Fibroblast of skin of right biceps (primary cell): ENCODE measurements at places on chromosomes 4 and X.

- DNase-seq = peak; percentile 80
Measured at GRCh38 chr4:128220286-128221235, 67.1 kb downstream of the PGRMC2 start.

DNA sequence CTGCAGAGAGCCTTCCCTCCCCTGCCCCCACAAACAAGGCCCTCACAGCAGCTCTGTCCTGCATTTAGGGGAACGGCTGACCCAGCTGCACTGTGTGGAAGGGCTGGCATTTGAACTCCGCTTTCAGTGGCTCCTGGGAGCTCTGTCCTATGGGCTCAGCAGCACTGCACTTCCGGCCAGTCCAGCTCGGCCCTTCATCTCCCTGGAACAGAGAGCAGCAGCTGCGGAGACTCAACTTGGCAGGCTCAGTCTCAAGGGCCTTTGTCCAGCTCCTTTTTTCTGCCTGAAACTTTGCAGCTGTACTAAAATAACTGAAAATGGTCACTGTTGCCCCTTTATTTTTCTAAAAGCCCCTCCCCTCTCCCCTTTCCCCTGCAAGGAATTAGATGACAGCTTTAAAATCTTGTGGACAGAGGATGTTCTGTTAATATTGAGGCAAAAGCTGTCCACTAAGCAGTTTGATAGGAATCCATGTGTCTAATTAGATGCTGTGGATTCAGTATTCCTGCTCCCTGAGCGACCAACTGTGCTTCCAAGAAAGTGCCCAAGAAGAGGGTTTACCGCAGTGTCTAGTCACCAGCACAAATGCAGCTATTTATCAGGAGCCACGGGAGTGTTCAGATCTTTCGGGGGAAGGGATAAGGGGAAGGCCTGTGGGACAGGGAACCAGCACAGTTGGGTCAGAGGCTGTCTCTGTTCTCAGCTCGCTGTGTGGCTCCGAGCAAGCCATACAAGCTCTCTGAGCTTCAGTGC is 133.1 kb downstream of the AFAP1 start:
- DNase-seq = no peak

GRCh38 chrX:119004920-119005524 is 30.6 kb downstream of the LONRF3 start:
- peak; percentile 14 for DNase-seq

DNA sequence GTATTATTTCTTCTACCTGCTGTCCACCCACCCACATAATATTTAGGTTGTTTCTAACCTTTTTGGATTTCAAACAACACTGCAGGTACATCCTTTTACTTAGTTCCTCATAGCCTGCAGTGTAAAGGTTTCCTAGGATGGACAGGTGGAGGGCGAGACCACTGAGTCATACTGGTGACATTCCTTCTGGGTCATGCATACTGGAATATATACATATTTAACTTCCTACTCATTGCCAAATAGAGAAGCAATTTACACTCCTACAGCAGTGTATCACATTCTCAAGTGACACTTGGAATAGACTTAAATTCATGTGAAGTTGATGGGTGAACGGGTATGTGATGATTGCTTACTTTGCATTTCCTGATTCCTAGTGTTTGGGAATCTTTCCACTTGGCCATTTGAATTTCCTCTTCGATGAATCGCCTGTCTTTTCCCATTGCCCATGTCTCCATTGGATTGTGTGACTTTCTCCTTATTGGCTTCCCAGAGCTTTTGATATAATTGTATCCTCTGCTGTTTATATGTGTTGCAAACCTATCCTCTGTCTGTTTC is 8.2 kb upstream of the PPP2R2C start:
- no peak for DNase-seq

- DNase-seq = no peak
Measured at GRCh38 chrX:39931529-39932282, 166.1 kb downstream of the BCOR start.

DNA sequence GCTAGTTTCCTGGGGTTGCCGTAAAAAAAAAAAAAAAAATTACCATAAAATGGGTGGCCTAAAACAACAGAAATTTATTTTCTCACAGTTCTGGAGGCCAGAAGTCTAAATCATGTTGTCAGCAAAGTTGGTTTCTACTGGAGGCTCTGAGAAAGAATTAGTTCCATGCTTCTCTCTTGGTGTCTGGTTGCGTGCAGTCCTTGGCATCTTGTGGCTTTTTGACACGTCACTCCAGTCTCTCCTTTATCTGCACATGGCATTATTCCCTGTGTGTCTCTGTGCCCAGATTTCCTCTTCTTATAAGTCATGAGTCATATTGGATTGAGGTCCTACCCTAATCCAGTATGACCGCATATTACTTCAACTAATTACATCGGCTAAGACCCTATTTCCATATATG is 38.7 kb downstream of the SPATA4 start:
- peak; percentile 70 for DNase-seq

DNA sequence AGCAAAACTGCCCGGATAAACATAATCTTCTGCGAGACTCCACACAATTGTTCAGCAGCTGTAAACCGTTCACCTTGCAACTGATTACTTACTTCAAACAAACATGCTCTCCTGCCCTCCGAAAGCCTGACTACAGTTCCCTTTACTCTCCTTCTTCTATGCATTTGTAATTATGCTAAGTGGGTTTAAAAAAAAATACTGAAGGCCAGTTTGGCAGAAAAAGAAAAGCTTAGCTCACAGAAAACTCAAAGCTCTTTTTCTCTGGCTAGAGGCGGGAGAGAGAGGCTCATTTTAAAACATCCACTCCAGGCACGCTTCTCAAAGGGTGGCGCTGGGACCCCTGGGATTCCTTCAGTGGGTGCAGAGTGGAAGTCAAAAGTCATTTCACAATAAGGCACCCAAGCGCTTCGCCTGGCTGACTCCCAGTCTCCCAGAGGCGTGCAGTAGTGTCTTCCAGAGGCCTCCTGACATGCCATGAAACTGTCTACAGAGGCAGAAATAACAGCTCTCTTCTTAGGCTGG is 1.9 kb downstream of the DHRSX start:
- peak; percentile 19 for DNase-seq

DNA sequence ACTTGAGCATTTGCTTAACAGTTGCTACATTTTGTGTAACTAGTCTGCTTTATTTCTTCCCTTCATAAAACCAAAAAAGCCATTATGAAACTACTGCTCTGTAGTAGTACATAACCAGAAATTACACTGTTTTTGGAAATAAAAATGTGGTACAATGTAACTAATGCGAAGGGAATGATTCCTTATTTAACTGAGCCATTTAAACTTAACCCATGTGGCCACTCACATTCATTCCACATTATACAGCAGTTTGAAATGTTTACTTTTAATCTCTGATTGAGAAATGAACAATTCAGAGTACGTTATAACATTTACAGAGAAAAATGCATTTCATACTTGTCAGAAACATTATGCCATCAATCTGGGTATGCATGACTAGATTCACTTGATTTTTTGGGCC is 94.2 kb downstream of the NYX start:
- peak; percentile 12 for DNase-seq

GRCh38 chrX:526295-527224 is 104.0 kb upstream of the SHOX start:
- DNase-seq = no peak

DNA sequence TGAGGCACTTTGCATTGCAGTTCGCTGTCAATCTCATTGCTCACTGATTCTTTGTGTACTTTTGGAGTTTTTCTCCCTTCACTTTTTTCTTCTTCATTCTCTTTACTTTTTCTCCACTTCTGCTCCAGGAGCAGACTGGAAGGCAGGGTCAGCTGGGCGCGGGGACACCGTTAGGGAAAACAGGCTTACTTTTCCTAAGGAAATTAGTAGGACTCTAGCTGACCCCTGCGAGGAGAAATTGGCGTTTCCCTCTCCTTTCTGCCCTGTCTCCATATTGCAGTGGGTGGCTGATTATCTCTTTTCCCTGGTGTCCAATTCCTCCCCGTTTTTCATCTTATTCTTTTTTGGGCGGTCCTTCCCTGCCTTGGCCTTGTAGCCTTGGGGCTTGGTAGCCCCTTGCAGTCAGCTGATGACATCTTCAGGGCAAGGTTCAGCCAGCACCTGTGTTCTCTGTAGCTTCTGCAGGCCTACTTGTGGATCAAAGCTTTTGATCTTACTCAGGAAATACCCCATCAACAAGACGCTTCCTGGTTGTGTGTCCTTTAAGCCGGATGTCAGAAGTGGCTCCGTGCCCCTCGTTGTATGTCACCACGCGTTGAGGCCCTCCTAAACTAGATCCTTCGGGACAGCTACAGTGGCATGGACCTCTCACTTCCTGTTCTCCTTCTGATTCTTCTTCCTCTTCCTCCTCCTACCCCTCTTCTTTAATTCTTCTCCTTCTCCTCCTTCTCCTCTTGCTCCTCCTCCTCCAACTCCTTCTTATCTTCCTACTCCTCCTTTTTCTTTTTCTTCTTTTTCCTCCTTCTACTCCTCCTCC is 36.1 kb downstream of the NBDY start:
- DNase-seq = no peak

- DNase-seq = peak; percentile 76
Measured at GRCh38 chr4:87806520-87806919, 7.2 kb downstream of the IBSP start.

DNA sequence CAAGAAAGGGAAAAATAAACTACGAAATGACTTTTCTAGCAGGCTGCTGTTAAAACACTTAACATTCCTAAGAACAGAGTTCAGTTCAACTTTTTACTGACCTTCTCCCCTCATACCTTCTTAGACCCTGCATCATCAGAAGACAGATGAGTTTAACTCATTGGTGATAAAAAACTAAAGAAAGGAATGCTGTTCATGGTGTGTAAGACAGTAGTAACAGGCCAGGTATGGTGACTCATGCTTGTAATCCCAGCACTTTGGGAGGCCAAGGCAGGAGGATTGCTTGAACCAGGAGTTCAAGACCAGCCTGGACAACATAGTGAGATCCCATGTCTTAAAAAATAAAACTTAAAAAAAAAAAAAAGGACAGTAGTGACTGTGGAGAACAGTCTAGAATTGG is 16.2 kb downstream of the RBM47 start:
- peak; percentile 76 for DNase-seq

DNA sequence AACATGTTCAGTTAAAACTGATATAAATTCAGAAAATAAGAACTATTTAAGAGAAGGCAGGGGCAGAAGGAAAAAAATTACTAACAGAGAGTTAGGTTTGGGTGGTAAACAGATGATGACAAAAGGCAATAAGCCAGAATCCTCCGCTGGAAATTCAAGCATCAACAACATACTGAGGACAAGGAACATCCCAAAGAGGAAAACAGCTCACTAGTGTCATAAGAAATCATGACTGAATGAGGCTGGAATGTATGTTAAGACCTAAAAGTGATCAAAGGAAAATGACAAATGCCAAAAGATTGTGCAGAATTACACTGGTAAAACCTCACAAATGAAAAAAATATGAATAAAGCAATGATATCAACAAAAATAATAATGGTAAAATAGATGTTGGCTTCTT is 88.4 kb downstream of the WDFY3 start:
- DNase-seq = peak; percentile 91

- DNase-seq = no peak
Measured at GRCh38 chr4:16031546-16032395, 52.1 kb downstream of the PROM1 start.

- no peak for DNase-seq
Measured at GRCh38 chr4:6217716-6218381, 17.5 kb upstream of the JAKMIP1 start.

DNA sequence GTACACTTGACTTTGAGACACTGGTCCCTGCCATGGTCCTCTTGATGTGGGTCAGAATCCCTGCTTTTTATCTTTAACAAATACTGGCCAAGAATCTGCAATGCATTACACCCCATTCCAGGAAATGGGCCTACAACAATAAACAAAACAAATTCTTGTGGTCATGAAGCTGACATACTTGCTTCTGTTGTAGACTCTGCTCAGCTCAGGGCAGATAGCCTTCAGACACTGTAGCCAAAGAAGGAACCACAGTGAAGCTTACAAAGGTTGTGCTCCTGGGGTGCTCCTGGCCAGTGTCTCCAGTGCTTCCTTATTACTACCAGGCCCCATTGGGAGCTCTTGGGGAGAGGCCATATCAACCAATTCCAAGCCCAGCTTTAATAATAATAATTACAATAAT is 21.8 kb downstream of the KIAA1210 start:
- DNase-seq = peak; percentile 29

GRCh38 chrX:123976706-123977316 is 15.3 kb downstream of the STAG2 start:
- peak; percentile 37 for DNase-seq

DNA sequence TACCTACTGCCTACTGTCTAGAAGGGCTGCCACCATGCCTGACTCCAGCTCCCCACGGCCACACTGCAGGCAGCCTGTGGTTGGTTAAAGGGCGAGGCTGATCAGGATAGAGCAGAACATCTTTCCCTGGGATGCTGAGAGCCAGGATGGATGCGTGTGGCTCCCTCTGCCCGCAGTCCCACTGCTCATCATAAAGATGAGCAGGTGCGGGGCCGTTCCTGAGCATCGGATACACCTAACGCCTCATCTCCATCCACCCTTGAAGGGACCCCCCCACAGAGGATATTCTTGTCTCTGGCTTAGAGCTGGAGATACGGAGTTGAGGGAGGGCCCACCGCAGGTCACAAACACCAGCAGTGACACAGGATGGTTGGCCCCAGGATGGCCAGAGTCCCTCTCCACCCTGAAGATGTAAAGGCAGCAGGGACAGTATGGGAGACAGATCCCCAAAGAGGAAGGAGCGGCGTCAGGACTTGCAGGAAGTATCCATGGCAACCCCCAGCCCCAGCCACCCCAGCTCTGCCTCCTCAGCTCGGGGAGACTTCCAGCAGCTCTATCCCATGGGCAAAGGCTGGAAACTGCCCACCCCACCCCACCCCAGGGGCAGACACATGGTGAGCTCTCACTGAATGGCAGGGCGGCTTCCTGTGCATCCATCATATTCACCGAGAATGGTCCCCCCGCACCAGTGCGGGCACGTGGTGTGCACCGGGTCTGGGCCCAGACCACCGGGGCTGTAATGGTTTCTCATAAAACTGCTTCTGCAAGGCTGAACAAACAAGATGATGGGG is 19.3 kb downstream of the PPP2R2C start:
- no peak for DNase-seq

DNA sequence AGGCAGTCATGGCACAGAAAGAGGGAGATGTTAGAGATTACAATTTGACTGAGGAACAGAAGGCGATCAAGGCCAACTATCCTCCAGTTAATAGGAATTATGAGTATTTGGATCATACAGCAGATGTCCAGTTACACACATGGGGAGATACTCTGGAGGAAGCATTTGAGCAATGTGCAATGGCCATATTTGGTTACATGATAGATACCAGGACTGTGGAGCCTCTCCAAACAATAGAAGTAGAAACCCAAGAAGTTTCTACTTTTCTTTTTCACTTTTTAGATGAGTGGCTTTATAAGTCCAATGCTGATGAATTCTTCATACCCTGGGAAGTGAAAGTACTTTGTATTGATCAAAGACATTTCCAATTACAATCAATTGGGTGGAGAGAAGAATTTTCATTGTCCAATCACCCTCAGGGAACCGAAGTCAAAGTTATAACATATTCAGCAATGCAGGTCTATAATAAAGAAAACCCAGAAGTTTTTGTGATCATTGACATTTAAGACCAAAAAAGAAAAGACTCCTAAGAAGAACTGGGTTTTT is 139.1 kb downstream of the MAB21L2 start:
- no peak for DNase-seq

- peak; percentile 31 for DNase-seq
Measured at GRCh38 chrX:12548746-12549145, 242.5 kb upstream of the PRPS2 start.

- DNase-seq = peak; percentile 53
Measured at GRCh38 chr4:182918791-182919302, 1.7 kb upstream of the DCTD start.
